ENCODE measurements at places on chromosomes 4 and X.

DNA sequence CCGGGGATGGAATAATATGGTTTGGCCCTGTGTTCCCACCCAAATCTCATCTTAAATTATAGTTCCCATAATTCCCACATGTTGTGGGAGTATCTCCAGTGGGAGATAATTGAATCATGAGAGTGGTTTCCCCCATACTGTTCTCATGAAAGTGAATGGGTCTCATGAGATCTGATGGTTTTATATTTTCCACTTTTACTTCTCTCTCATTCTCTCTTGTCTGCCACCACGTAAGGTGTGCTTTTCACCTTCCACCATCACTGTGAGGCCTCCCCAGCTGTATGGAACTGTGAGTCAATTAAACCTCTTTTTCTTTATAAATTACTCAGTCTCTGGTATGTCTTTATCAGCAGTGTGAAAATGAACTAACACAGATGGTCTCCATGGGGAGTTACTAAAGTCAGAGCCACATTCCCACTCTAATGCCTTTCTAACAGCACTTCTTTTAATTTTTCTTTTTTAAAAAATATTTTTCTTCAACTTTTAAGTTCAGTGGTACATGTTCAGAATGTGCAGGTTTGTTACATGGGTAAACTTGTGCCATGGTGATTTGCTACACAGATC is 306.6 kb downstream of the DTHD1 start:
- no peak for DNase-seq

- no peak for DNase-seq
Observed at GRCh38 chr4:17492876-17493275, 19.0 kb downstream of the QDPR start.

DNA sequence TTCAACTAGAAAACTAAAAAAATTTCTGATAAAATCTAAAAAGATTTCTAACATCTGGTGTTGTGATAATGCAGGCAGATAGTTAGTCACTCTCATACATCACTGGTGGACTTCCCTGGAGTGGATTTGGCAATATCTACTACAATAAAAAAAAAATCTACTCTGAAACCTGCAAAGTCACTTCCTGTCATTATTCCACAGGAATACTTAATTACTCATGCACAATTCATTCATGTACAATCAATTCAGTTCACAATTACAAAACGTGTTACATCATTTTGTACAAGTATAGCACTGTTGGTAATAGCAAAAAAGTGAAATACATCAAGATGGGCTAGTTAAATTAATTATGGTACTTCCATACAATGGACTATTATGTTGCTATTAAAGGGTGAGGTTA is 16.5 kb upstream of the RHOH start:
- DNase-seq, result no peak

DNA sequence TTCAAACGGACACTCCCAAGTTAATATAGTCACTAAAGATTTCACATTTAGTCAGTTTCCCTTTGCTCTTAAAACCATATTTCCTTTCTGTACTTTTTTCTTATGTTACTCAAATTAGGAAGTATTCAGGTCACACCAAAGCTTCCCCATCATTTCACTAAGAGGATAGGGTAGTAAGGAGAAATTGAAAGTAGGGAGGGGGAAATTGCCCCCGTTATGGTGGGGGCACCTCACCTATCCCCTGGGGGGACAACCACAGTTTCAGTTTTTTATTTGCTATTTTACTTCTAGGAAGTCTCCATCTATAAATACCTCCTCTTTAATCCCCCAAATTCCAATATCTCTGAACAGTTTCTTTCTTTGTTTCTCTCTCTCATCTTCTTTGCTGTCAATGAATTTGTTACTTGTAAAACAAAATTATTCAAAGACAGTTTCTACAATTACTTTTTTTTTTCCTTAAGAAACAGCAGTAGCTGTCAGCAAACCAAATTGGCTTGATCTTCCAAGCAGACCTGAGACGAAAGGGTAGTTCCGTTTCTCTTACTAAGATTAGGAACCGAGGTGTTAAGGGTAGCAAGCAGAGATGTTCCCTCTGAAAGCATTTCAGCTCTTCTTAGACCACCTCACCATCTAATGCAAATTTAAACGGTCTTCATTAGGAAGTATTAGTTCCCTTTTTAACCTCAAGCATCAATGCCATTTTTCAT is 160.2 kb upstream of the KLF3 start:
- DNase-seq, result no peak

DNA sequence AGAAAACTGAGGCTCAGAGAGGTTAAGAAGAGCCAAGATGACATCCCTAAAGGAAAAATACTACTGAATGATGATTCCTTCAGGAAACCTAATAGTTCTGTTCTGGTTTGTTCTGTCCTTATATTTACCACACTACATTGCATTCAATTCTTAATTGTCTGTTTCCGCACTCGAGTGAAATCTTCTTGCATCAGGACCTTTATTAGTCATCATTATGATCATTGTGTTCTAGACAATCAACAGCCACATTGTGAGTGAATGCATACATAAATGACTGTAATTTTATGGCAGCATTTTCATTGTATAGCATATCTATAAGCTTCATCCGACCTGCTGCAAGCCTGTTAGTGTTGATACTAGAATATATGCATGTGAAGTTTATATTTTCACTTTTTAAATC is 156.7 kb upstream of the FAM241A start:
- DNase-seq, result no peak

- DNase-seq, result no peak
Observed at GRCh38 chrX:41022566-41022965, 62.7 kb upstream of the USP9X start.

- DNase-seq, result no peak
Observed at GRCh38 chr4:176579226-176579625, 213.5 kb downstream of the VEGFC start.

GRCh38 chrX:31580227-31580626 is 508.4 kb upstream of the FTHL17 start:
- DNase-seq, result no peak

DNA sequence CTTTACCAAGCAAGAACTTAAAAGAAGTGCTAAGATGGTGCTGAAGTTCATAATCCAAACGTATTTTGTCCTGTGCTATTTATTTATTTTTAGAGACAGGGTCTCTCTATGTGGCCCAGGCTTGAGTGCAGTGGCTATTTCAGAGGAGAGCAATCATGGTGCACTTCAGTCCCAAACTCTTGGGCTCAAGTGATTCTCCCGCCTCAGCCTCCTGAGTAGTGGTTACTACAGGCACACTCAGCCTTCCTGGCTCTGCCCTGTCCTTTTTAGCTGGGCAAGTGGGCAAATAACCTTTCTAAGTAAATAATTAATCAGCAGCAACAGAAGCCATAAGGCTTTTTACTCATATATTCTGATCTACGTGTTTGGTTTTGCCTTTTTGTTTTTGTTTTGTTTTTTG is 2.6 kb downstream of the NSD2 start:
- no peak for DNase-seq

DNA sequence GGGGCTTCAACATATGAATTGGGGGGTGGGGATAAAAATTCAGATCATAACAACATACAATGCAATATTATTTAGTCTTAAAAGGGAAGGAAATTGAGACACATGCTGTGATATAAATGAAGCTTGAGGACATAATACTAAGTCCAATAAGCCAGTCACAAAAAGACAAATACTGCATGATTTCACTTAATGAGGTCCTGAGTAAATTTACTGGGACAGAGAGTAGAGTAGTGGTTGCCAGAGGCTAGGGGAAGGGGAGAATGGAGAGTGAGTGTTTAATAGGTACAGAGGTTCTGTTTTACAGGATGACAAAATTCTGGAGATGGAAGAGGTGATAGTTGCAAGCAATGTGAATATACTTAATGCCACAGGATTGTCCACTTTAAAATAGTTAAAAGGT is 89.2 kb upstream of the RAPGEF2 start:
- no peak for DNase-seq

DNA sequence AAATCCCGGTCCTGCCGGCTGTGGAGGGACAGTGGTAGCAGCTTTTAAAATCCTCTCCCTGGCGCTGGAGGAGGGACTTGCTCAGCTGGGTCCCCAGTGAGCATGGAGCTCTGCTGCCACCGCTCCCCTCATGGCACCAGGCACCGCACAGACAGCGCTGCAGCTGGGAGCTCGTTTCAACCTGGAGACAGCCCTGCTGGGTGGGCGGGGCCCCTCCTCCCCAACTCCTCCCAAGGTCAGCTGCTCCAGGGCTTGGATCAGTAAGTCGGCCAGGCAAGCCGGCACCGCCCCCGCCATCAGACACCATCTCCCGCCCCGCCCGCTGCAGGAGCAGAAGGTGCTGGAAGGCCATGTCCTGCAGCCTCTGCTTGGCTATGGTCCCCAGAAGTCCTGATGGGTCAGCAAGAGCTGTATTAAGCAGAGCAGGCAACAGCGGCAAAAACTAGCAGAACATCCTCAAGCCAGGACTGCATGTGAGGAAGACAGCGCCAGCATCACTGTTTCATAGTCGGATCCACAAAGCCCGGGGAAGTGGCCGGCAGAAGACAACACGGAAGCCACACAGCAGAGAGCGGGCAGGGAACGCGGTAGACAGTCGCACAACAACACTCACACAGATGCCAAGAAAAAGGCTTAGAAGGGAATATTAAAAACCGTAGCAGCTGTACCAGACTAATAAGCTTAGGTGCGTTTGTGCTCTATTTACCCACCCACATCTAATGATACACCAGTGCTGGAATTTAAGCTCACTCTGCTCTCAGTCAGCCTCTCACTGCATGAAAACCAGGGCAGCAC is 16.2 kb downstream of the ZFYVE28 start:
- no peak for DNase-seq

DNA sequence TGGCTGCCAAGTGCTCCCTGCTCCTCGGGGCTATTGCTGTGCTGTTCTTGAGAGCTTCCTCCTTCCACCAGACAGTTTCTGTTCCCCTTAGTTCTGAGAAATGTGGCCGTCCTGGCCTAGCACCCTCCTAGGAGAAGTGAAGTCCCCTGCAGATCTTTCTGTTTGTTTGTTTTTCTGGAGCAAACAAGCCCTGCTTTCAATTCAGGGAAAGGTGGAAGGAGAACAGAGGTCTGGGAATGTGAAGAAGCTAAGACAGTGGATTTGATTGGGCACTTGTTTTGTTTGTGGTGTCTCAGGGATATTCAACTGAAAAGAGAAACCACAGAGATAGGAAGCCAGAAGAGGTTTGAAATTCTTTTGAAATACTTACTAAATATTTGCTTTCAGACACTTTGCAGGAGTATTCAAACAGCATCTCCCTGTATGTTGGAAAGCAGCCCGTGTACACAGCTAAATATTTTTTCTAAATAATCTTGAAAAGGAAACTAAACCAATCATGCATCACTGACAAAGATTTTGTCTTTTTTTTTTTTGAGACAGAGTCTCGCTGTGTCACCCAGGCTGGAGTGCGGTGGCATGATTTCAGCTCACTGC is 36.5 kb upstream of the PPM1K start:
- no peak for DNase-seq

DNA sequence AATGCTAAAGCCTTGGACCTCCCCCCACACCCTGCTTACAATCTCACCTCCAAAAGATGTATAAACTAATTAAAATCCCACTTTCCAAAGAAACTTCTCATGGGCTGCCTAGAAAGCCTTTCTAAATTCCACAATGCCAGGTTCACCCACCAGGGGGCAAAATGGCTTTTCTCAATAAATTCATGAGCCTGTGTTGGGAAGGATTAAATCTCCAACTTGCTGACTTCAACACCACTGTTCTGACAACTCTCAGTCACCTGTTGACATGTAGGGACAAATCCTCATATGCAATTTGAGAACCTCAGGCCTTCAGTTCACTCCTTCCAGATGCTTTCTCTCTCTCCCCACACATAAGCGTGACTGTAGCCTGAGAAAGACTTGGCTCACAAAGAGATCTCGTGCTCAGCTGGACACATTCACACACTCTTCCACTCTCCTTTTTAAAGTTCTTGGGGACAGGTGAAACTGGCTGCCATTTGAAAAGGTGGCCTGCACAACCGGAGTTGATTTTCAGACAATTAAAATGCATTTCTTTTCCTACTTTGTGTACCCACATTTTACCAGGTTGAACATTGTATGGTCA is 88.6 kb upstream of the PRPS2 start:
- no peak for DNase-seq

GRCh38 chrX:136065044-136065671 is 79.9 kb downstream of the SLC9A6 start:
- no peak for DNase-seq

- no peak for DNase-seq
Observed at GRCh38 chr4:119087121-119087520, 48.5 kb upstream of the MYOZ2 start.

- no peak for DNase-seq
Observed at GRCh38 chr4:168604496-168605373, 107.9 kb downstream of the PALLD start.

DNA sequence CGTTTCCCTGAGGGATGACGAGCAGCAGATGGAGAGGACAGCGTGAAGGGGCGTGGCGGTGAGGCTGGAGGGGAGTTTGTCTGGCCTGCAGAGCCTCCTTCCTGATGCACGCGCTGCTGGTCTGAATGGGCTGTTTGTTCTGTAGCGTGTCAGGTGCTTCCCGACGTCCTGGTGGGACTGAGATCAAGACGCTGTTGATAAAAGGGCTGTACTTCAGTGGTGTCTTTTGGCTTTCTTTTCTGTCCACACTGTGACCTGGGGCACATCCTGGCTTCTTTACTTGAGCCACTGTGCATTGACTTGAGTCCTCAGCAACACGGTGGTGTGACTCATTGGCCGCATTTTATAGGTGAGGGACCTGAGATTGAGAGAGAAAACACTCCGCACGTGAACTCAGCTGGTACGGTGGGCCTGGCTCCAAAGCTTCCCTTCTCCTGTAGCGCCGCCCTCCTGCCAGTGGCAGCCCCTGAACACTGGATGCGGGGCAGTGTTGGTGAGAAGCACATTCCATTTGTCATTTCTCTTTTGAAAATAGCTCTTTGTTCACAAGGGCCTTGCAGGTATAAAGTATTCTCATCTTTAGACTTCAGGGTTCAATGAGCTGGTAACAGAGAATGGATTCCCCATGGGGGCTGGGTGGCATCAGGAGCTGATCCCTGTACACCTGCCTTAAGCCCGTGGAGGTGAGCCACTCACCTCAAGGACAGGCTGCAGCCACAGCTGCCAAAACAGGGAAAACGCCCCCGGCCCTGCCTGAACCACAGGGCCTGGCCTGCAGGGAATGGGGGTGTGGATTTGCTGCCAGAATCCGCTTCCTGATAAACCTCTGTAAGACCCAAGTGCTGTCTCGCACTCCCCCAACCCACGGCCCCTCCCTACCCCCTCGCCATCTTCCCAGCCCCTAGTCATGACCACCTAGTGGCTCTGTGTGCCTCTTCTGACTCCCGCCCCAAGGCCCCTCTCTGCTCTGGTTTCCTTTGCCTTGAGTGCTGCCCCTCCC is 29.2 kb downstream of the NSG1 start:
- no peak for DNase-seq

GRCh38 chr4:92359491-92359890 is 55.7 kb downstream of the GRID2 start:
- no peak for DNase-seq

DNA sequence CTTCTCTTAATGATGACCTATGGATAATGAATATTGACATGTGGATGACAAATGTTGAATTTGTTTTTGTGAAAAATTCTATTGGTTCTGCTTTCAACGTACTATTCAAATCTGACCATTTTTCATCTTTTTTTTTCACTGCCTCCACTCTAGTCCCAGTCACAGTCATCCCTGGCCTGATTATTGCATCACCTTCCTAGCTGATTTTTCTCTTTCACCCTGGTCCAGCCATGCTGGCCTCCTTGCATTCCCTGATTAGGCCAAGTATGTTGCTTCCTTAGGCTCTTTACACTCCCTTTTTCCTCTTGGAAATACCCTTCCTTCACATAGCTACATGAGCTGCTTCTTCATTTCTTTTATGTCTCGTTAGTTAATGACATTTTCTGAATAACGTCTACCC is 58.1 kb upstream of the MAP9 start:
- DNase-seq, result no peak
